ENCODE measurements at places on chromosomes 5 and 9.

- no peak for DNase-seq
Observed at GRCh38 chr5:4662756-4663155, 477.4 kb upstream of the ADAMTS16 start.

DNA sequence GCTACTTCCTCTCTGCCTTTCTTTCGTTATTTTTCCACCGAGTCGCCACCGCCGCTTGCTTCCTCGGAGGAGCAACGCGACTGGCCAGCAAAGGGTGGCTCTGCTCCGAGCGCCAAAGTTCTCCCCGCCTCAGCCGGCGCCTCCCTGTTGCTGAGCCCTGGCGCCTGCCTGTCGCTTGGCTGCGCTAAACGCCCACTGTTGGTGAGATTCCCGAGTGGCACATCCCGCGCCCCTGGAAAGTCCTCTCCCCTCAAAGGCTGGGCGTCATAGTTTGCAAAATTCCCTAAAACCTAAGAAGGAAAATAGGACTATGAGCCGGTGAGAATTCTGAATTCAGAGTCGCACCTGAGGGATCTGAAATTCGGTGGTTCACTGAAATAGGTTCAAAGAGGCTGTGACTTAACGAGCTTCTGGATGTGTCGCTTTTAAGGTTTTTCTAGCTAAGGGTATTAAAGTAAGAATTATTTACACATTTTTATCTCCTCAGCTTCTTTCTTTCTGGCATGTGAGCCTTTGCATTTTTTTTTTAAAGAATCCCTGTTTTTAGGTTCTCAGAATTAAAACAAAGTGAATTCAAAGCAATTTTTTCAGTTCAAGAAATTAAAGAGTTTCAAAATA, at the start of gene GRIN3A:
GRIN3A (minus strand) TSS at position 82 of the 618 bp plus-strand sequence. CDS start 668 bp downstream, outside the sequence.
- DNase-seq, result no peak

- DNase-seq, result no peak
Observed at GRCh38 chr9:70110194-70111041, 66.8 kb downstream of the MAMDC2 start.

DNA sequence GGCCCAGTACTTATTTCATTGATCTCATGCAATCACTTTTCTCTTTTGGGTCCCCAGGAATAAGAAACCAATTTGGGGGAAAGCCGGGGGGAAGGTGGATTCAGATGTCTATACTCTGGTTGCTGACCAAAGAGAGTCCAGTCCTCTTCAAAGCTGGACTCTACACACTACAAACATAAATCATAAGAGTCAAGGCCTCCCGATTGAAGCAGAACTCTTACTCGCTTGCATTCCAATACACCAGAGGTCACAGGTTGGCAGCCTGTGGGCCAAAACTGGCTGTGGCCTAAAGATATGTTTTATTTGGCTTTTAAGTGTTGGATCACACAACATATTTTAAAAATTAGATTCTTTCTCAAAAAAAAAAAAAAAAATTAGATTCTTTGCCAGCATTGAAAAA, 311.4 kb upstream of the MSX2 start:
- DNase-seq, result no peak

DNA sequence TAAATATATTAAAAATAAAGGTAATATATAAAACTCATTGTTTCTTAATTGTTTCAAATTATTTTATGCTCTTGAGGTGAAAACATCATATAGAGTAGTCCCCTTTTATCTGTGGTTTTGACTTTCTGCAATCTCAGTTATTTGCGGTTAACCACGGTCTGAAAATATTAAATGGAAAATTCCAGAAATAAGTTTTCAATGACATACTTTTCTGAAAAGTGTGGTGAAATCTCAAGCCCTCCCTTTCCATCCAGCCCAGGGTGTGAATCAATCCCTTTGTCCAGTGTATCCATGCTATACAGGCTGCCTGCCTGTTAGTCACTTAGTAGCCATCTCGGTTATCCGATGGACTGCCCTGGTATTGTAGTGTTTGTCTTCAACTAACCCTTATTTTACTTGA, 546.7 kb upstream of the DMAC1 start:
- no peak for DNase-seq
